ENCODE measurements at places on chromosomes 12 and 14.

DNA sequence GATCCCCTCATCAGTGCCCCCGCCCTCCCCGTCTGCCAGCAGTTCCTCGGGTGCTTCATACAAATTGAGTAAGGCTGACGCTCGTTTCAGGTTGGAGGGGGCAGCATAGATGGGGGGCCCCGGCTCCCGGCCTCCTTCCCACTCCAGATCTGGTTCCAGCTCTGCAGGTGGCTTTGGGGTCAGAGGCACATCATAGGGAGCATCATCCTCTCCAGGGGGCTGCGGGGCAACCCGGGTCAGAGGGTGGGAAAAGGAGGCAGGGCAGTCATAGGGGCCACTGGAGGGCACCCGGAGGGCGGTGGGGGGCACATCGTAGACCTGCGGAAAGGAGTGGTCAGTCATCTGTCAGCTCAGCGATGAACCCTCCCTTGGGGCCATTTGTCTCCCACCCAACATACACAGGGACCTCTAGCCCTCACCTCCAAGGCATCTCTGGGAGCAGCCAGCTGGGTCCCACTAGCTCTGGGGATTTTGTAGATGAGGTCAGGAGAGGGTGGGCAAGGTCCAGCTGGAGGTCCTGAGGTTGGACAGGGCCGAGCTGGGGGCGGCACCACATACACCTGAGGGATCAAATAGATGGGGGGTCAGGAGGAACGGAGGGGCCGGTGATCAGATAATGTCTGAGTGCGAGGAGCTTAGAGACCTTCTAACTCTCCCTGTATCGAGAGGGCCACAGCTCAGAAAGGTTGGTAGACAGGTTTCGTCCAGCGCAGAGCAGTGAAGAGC is 5.1 kb downstream of the EFS start:
- DNase-seq: no peak

GRCh38 chr14:71550367-71550766 is 381.9 kb upstream of the RGS6 start:
- DNase-seq: no peak

GRCh38 chr12:88538250-88538649 is 42.0 kb downstream of the KITLG start:
- no peak for DNase-seq

DNA sequence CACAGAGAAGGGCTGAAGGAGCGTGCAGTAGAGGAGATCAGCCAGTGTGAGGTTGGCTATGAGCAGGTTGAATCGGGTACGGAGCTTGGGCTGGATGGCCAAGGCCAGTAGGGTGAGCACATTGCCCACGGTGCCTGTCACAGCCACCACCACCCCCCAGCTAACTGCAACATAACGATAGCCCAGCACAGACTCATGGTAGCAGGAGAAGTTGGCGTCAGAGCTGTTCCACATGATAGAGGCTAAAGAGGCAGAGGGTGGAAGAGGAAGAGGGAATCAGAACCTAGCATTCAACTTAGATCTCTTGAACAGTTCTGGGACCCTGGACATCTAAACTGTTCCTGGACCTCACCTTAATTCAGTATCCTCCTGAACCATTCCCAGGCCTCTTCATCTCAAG is 668 bp downstream of the GPR84 start:
- DNase-seq: no peak

DNA sequence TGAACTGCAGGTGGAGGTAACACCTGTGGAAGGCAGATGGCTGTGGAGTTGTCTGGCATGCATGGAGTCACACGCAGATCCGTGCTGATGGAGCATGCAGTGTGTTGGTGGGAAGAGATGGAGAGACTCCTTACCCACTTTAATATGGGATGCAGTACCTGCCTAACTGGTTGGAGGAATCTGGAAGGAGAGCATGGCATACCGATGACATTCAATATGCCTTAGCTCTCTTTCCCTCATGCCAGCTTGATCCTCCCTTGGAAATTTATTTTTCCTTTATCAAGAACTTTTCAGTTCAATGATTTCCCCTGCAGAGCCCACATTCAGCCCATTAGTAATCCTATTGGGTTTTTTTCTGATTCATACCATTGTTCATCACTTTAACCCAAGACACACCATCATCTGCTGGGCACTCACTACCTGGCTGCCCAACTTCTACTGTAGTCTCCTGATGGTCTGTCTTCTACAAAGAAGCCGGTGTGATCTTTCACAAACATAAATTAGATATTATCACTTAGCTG is 25.9 kb upstream of the NR2C1 start:
- no peak for DNase-seq

GRCh38 chr12:106301241-106301610 is 1.3 kb upstream of the TCP11L2 start:
- no peak for DNase-seq

DNA sequence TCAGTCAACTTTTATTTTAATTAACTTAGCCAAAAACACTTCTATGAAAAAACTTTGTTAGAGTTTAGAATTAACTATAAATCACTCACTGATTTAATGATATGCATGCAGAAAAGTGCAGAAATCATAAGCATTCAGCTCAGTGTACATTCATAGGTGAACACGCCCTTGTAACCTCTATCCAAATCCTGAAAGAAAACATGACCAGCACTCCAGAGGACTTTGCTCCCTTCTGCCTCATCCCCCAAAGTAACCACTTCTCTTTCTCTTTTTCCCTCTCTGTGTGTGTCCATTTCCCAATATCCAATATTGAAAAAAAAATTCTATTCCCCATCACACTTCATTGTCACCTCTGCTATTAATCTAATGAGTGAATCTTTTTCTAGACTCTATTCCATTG is 197.1 kb upstream of the FAR2 start:
- DNase-seq: no peak

GRCh38 chr12:114729731-114730130 is 45.8 kb upstream of the TBX3 start:
- DNase-seq: no peak

DNA sequence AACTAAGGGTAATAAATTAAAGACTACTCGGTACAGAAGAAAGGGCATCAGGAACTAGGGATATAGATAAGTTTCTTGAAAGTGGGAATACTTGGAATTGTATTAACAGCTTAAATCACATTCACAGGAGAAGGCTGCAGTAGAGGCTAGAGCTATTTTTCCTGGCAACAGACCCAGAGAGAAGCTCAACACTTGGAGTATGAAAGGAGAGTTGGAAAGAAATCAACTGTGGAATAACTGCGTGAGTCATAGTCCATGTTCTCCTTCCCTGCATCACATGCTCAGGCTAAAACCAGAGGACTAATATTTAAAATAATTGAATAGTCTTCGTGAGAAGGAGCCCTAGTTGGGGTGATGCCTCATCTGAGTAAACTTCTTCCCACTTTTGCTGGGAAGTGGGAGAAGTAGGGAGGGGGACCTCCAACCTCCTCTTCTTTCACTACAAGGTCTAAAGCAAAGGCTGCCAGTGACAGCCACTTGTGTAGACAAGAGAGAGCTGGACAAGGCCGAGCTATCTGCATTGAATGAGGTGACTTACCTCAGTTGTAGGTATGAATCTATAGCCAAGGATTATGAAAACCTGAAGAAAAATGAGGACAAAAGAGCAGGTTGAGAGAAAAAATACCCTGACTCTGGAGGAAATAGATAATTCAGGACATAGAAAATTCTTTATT is 32.7 kb downstream of the DYRK2 start:
- DNase-seq: no peak

DNA sequence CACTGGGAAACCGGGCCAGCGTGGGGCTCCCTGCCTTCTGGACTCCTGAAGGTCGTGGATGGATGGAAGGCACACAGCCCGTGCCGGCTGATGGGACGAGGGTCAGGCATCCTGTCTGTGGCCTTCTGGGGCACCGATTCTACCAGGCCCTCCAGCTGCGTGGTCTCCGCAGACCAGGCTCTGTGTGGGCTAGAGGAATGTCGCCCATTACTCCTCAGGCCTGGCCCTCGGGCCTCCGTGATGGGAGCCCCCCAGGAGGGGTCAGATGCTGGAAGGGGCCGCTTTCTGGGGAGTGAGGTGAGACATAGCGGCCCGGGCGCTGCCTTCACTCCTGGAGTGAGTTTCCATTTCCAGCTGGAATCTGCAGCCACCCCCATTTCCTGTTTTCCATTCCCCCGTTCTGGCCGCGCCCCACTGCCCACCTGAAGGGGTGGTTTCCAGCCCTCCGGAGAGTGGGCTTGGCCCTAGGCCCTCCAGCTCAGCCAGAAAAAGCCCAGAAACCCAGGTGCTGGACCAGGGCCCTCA is 26.9 kb downstream of the HIP1R start:
- no peak for DNase-seq

DNA sequence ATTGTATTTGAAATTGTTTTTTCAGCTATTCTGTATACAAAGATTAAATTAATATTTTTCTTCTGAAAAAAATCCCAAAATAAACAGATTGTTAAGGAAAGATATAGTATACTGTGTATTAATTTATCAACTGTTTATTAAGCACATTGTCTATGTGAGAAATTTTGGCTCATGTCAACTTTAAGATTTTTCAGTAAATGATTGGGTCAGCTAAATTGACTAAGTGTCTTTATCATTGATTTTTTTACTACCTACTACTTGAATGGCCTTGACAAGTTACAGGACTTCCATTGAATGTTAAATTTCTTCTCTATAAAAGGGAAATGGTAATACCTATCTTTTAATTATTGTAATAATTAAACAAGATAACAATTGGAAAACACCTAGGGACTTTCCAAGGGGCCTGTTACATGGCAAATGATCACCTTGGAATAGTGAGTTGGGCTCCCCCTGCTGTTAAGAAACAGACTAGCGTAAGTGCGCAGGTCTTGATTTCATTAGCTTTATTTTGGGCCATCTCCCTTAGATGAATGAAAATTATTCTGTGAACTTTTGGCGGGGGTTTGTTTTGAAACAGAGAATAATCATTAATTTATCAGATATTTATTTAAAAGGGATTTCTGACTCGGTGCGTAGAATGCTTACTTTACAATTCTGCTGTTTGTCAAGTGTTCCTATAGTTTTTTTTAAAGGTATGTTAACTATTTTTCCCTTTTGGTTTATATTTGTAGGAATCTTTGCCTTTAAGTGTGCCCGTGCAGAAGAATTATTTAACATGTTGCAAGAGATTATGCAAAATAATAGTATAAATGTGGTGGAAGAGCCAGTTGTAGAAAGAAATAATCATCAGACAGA is 14.5 kb upstream of the CCT2 start:
- no peak for DNase-seq

- DNase-seq: no peak
Observed at GRCh38 chr14:57161583-57162234, 107.0 kb downstream of the EXOC5 start.

DNA sequence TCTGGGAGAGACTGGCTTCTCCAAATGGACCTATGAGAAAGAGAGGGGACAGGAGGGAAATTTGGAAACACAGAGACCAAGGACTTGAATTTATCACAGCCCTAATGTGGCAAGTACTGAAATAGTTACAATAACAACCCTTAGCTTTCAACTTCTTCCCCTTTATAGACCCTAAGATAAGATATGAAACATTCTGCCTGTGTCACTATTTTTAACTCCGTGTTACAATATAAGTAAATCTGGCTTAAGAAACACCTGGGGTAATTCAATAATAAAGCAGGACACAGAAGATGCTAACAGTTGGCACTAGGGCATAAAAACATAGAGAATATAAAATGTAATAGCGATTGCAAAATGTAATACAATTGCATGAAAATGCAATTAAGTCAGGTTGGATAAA is 216.4 kb downstream of the NOVA1 start:
- no peak for DNase-seq

DNA sequence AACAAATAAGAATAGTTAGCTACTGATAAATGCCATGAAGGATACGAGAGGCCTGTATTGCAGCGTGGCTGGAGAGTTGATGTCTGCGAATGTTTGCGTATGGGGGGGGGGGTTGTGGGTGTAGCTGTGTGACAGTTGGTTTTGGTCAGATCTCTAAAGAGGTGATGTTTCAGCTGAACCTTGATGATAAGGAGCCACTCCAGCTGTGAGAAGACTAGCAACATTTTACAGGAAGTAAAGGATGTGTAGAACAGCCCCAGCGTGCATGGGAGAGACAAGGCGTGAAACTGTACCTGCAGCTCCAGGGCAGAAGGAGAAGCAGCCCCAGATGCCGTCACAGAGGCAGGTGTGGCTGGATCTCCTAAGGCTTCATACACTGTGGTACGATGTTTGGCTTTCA is 416.9 kb downstream of the TMEM132D start:
- DNase-seq: no peak

- DNase-seq: no peak
Observed at GRCh38 chr12:108645686-108646599, 12.2 kb upstream of the SELPLG start.

- no peak for DNase-seq
Observed at GRCh38 chr12:18296909-18297280, 35.6 kb downstream of the PIK3C2G start.

DNA sequence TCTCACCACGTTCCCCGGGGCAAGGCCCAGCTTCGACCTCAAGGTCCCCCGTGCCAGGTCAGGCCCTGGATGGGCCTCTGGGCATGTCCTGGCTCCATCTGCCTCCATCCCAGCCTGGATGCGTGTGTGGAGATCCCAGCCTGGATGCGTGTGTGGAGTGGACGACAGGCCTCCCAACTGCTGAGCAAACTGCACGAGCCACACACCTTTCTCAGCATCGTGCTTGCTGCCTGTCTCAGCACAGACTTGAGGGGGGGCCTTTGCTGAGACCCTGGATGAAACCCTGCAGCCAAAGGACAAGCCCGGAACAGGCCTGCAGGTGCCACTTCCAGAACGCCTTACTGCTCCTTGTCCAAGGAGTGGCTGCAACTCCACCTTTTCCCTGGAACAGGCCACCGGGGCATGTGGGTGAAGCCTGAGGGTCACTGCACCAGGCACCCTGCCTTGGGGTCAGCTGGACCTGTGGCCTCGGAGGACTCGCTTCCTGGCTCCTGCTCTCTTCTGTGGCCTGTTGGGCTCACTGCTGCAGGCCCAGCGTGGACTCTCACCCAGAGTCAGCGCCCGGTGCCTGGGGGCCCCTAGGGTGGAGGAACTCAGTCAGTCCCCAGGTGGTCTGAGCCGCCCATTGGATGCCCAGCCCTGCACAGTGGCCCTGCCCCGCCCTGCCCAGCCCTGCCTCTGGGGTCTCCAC is 176.0 kb downstream of the KIF26A start:
- no peak for DNase-seq

DNA sequence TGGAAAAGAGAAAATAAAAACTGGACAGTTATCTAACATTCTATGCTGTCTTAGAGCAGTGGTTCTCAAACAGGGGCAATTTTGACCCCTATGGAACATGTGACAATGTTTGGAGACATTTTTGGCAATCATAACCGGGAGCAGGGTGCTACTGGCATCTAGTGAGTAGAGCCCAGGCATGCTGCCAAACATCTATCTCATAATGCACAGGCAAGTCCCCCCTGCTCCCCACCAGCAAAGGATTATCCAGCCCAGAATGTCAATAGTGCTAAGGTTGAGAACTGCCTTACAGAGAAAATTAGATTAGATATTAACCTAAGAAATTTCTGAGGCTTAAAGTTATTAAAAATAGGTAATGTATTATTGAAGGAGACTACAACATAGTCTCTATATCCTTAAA is 22.9 kb upstream of the CATSPERB start:
- no peak for DNase-seq

Measured in GM12892 (cell line).